ENCODE measurements at places on chromosomes 4 and X.

DNA sequence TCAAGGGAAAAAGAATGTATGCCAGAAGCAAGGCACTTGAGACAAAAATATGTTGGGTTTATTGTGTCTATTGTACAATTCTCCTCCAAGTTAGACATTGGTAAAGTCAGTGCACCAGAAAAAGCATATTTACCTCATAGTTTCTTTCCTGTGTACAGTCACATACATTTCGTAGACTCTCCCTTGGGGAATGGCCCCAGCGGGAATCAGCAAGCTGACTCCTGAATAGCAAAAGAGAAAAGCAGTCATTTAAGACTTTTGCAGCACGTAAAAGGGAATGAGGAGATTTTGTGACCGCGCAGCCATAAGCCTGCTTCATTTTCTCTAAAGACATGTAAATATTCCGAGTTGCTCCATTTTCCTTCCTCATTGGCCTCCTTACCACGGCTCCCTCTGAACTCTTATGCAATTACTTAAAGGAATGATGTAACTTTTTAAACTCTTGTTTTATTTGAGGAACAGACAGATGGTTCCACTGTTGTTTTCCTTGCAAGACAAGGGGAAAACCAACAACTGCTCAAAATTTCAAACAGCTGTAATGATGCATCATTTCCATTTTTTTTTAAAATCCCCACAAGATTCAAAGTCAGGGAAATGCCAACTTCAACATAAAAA, 332.7 kb downstream of the UNC5C start:
- DNase-seq, result no peak

DNA sequence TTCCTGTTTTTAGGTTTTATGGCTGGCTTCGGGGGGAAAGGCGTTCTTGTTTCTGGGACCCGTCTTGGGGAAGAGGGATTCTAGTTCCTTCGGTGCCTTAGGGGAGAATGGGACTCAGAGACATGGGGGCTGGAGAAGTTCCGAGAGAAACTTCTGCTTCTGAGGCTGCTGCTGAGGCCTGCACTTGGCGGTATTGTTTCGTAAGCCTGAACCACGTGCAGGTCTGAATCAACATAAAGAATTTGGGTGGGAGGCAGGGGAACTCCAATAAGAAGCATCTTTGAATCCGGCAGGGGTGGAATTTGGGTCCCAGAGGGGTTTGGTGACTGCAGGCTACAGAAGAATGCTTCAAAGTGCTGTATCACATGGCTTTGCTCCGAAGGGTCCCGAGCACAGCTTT, 15.1 kb downstream of the XG start:
- DNase-seq, result no peak

DNA sequence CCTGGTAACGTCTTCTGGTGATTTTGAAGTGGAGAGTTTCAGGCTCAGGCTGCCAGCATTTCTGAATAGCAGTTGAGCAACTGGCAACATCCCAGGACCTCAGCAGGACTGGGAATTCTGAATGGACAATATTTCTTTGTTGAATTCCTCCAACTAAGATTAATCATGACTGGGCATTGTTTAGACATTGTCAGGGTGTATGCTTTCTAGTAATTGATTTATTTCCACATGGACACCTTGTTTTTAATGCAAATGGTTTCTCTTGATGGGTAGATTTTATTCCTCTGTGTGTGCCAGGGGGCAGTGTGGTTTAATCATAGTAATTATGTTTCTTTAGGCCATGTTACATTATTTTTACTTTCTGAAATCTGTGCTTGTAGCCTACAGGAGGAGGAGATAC, 1004.7 kb upstream of the LCORL start:
- DNase-seq, result no peak

DNA sequence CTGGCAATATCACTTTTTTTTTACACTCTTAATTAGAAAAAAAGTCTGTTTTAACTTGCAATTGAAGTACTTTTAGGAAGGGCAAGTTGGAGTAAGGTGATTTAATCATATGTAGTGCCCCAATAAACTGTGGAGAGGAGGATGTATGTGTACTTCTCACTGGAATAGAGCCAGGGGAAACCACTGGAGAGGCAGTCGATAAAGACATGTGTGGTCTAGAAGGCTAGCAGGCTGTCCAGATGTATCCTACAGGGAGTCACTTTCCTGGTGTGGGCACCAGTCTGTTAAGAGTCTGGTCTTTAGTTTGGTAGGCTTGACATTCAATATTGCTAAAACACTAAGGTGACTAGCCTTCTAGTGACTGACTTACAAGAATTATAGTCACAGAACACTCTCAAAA, 9.6 kb upstream of the SGMS2 start:
- no peak for DNase-seq

GRCh38 chr4:73870768-73871167, 1.6 kb downstream of the CXCL1 start:
- no peak for DNase-seq

GRCh38 chr4:7962609-7963508, 23.2 kb upstream of the AFAP1 start:
- DNase-seq, result no peak

GRCh38 chrX:101659601-101660063, at the start of gene ARMCX2:
TSS of gene ARMCX2 (minus strand) at chrX:101659850. CDS start at chrX:101657588, 2,262 bp downstream.
- DNase-seq, result no peak

GRCh38 chr4:54378461-54378860, 149.4 kb downstream of the PDGFRA start:
- DNase-seq, result no peak

DNA sequence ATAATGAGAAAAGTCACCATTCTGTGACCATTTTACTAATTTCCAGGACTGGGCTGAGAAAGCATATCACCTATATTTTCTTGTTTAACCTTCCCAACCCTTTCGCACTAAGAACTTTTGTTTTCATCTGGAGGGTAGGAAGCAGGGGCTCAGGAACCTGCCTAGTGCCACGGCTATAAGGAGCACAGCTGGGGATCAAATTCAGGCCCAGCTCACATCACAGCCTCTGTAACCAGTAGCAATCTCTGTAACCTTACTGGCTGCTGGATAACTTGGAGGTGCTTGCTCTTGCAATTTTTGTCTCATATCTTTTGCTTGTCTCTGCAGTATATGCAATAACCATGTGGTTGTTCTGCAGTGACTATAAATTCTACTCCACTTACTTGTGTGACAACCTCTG, 76.7 kb upstream of the PLAC1 start:
- no peak for DNase-seq

DNA sequence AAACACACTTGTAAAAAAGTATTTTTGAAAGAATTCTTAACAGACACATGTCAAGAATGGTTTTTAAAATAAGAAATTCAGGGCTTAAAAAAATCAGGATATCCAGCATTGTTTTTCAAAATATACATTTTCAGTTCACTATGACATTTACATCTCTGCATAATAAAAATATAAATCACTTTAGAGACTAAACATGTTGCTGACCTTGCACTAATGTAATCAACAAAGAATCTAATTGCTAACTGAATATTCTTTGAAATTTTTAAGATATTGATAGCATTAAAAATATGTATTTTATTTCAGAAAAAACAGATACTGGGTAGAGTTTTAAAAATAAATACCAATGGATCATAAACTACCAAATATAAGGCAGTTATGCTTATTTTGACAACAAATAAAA, 26.4 kb downstream of the RPS6KA6 start:
- DNase-seq, result no peak

GRCh38 chr4:56860781-56861180, 39.3 kb upstream of the SPINK2 start:
- DNase-seq, result no peak

GRCh38 chrX:110251961-110252360, 65.9 kb downstream of the AMMECR1 start:
- no peak for DNase-seq

DNA sequence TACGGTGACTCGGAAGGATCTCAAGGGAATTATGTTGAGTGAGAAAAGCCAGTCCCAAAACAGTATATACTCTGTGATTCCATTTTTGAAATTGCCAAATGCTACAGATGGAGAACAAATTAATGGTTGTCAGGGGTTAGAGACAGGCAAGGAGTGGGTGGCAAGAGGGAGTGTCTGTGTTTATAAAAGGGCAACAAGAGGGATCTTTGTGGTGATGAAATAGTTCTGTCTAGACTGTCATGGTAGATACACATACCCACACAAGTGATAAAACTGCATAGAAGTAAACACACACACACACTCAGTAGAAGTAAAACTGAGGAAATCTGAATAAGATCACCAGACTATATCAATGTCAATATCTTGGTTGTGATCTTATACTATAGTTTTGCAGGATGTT, 92.7 kb downstream of the CD99L2 start:
- DNase-seq, result no peak

DNA sequence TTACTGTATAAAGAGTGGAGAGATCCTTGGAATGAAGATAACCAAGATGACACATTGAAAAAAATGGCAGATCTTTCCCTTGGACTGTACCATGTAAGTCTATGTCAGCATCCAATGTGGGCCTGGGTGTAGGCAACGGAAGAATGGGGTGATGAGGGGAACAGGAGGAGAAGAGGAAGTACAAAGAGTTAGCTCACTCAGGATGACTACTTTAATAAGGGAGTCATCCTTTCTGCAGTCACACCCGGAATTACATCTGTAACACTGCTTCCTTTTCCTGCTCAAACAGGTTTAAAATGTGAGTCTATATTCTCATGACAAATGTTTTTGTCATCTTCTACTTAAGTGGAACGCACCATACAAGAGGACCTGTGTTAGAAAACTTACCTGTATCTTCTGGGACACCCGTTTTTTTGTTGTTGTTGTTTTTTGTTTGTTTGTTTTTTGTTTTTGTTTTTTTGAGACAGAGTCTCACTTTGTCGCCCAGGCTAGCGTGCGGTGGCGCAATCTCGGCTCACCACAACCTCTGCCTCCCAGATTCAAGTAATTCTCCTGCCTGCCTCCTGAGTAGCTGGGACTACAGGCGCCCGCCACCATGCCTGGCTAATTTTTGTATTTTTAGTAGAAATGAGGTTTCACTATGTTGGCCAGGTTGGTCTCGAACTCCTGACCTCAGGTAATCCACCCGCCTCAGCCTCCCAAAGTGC, 18.0 kb downstream of the HPSE start:
- DNase-seq, result no peak

DNA sequence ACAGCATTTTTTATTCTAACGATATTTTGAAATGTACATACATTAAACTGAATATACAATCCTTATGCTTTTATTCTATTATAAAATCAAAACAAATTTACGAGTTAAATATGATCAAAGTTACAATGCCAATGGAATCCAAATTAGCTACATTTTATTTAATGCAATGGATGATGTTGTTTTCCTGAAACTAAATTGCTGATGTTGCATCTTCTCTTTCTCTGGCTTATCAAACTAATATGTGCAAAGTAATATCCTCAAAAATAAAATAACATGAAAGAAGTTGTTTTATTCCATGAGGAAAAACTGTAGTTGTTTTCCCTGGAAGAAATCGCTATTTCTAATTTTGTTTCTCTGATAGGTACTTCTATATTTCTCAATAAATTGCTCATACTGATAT, 106.8 kb downstream of the ASB9 start:
- no peak for DNase-seq

- DNase-seq, result no peak
These were observed 77.4 kb downstream of the PDGFC start for GRCh38 chr4:156894234-156894633.

- DNase-seq, result no peak
These were observed 63.6 kb downstream of the SLC7A11 start for GRCh38 chr4:138178566-138178965.

DNA sequence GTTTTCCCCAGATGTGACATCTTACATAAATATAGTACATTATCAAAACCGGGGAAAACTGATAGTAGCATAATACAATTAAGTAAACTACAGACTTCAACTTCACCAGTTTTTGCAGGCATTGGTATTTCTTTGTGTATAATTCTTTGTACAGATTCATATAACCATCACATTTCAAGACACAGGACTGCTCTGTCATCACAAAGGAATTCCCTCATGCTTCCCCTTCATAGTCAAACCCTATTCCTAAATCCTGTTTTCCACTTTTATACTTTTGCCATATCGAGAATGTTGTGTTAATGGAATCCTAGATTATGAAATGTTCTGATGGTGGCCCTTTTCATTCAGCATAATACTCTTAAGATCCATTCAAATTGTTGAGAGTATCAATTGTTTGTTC, 36.0 kb downstream of the STIM2 start:
- DNase-seq, result no peak

- DNase-seq, result no peak
These were observed 58.0 kb upstream of the PGRMC2 start for GRCh38 chr4:128345650-128346049.

GRCh38 chrX:96906741-96907140, 23.0 kb downstream of the RPA4 start:
- DNase-seq, result no peak

GRCh38 chrX:22147214-22147613, 115.1 kb downstream of the PHEX start:
- DNase-seq, result no peak

DNA sequence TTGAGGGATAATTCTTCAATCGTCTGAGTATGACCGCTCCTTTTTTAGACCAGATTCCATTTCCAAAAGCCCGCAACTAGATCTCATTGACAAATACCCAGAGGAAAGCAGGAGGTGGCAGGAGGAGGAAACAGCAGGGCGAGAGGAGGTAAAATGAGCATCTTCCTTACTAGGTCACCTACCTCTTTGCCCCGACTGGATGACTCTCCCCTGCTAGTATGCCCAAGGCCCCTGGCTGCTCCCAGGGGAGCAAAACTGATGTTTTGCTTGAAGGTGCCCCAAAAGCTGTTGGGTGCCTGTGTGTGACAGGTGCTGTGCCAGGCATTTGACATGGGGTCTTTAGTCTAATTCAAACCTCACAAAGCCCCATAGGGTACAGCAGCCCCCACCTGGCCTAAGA, 48.9 kb downstream of the C4orf50 start:
- no peak for DNase-seq

DNA sequence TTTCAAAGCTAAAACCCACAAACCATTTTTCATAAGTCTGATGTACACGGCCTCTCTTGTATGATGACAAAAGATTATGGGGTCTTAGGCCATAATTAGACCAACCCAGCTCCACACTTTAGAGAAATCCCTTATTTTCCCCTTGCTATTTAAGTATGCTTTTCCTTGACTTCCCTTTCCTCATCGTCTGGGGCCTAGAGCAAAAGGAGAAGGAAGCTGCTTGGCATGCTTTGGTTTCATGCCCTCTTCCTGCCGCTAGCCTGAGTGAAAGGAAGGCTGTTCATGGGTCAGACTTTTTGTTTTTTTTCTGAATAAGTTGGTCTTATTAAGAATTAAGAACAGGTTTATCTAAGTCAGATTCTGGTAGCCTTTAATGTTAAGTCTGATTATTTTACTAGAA, 10.6 kb upstream of the RASGEF1B start:
- DNase-seq, result no peak

DNA sequence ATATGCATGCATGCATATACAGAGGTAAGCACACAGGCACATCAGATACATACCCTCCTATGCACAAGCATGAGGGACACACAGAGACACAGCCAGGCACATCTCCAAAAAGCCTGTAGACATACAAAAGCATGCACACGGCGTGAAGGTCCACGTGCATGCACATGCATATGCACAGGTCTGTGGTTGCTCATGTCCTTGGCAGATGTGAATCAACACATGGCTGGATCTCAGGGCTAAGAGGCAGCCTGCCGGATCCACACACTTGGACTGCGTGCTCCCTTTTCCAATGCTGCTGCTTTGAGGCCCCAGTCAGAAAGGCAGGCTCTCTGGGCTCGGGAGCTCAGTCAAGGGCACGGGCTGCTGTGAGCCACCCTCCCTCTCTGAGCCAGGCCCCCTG, 3.6 kb downstream of the STARD8 start:
- DNase-seq, result no peak
